ENCODE measurements at places on chromosomes 11 and 22.

DNA sequence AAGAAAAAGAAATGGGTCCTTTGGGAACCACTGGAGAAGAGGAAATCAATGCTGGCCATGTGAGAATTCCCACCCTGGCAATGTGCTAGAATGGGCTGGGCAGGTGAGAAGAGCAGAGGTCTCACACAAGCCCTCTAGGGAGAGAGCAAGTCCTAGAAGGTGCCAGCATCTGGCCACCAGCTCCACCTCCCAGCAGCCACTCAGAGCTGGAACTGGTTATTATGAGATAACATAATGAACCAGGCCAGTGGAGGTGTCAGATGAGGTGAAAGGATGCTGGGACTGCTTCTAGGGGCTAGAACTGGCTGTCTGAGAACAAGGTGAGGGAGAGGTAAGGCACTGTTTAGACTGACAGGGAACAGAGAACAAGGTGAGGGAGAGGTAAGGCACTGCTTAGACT, 29.3 kb downstream of the NEFH start:
- no peak for DNase-seq

DNA sequence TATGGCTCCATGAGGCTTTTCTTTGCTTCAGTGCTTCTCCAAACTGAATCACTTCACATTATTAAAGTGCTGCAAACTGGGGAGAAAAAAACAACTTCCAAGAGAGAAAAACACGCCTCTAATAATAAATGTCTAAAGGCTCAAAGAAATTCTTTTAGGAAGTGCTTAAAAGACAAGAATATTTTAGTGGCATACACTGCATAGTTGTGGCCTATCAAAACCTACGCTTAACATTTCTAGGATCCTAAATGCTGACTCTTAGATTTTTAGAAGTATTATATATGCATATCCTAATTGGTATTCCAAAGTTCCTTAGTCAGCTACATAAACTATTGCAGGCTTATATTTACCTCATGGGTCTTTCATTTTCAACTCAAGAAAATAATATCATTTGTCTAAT, 879.0 kb upstream of the CCDC90B start:
- DNase-seq: no peak

DNA sequence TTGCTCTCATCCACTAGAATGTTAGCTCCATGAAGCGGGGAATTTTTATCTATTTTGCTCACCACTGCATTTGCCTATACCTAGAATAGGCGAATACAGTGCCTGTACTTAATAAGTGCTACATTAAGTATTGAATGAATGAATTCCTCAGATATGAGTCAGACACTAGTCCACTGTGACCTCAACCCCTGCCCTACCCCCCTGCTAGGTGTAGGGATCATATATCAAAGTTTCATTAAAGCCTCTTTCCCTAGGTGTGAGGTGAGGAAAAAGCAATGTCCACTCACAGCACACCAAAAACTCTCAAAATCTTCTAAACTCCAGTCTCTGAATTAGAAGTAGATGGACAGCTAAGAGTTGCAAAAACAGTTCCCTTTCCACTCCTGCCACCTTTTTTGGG, 9.8 kb upstream of the PSMA1 start:
- DNase-seq: no peak

DNA sequence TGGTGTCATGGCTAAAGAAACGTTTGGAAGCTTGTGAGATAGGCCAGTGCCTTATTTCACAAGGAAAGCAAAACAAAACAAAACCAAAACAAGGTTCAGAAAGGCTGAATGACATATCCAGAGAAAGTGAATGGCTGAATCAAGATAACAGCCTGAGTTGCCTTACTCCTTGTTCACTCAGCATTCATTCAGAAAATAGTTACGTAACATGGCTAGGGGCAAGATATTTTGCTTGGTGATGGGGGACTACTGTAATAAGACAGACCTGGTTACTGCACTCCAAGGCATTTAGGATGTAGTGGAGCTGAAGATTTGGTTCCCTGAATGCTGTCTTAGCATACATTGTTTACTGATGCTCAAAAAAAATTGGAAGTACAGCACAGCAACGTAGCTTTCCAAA, 47.7 kb downstream of the C11orf91 start:
- no peak for DNase-seq

DNA sequence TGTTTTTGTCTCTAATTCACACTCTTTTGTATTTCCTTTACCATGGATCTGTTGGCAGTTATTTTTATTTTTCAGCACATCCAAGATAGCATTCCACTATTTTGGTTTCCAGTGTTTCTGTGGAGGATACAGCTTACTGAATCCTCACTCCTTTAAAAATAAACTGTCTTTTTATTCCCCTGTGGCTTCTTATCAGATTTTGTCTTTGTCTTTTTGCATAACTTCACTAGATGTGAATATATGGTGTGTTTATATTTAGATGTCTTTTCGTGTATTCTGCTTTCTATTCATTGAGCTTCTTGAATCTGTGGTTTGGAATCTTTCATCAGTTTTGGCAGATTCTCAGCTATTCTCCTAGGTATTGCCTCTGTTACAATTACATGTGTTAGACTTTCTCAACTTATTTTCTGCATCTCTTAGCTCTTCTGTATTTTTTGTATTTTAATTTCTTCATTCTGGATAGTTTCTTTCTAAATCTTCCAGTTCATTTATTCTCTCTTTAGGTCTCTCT, 7.4 kb upstream of the ATXN10 start:
- DNase-seq: no peak

DNA sequence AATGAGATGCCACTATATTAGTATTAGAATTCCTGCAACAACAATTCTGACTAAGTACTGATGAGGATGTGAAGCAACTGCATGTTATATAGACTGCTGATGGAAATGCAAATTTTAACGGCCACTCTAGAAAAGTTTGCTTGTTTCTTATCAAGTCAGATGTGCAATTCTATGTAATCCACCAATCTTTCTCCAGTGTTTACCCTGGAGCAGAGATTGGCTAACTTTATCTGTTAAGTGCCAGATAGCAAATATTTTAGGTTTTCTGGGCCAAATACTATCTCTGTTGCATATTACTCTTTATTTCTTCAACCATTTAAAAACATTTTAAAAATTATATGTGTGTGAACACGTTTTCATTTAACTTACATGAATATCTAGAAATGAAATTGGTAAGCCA, 586.9 kb downstream of the FAM181B start:
- no peak for DNase-seq
